NCI-H187 treated with DMSO at 0.1 percent for 48 hours (cell line): ENCODE measurements at places on chromosomes 5 and 9.

GRCh38 chr5:26329562-26330189 lies 708.7 kb downstream of the CDH9 start:
- no peak for DNase-seq

DNA sequence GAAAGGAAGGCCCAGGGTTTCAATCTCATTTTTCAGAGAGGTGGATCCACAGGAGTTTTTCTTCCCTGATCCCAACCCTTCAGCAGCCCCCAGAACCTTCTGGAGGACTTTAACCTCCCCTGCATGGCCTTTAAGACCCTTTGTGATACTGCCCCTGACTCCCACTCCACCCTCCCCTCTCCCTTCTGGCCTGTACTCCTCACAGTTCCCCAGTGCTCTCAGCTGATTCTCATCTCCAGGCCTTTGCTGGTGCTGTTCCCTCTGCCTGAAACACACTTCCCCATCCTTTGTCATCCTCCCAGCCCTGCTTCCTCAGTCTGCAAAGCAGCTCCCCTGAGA lies 18.5 kb downstream of the NEURL1B start:
- DNase-seq, result no peak

DNA sequence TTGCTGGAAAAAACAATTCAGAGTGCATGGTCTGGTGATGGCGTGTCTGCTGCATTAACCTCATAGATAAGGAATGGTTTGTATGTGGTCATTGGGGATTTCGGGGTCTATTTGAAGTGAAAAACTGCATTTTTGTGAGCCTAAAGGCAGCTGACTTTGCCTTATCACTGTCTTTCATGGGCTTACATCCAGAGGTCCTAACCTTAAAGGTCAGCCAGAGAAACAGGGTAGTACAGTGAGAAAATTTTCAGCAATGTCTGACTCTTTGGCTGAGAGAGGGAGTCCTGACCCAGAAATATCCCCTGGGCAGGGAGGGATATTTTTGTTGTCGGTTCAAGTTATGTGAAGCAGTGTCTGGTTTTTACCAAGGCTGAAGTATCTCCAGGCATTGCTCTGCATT lies 5.7 kb downstream of the PCSK5 start:
- no peak for DNase-seq

- DNase-seq, result no peak
Measured at GRCh38 chr5:102481054-102481715, 17.6 kb downstream of the SLCO6A1 start.

DNA sequence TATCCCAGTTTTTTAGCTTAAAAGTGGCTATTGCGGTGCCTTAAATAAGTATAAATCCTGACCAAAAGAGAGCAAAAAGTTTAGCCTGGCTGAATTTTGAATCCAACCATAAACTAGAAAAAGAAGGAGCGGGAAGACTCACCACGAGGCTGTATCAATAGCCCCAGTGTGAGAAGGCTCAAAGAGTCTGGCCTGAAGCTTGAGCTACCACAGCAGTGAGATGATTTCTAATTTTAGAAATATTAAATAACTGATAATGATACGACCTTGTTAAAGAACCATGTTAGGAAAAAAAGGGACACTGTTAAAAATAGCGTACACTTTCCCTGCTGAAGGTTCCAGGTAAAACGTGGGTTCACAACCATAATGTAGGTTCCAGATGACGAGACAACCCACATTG lies 134.1 kb upstream of the ZNF462 start:
- DNase-seq, result no peak

GRCh38 chr9:35114113-35114839 lies 1.4 kb downstream of the ATOSB start:
- peak; percentile 55 for DNase-seq
